Stimulated activated CD4-positive, alpha-beta T cell treated with anti-CD3 and anti-CD28 coated beads, TNF-alpha, amount 100 ng/mL, for 1 hour (primary cell): ENCODE measurements at places on chromosomes 2 and 18.

DNA sequence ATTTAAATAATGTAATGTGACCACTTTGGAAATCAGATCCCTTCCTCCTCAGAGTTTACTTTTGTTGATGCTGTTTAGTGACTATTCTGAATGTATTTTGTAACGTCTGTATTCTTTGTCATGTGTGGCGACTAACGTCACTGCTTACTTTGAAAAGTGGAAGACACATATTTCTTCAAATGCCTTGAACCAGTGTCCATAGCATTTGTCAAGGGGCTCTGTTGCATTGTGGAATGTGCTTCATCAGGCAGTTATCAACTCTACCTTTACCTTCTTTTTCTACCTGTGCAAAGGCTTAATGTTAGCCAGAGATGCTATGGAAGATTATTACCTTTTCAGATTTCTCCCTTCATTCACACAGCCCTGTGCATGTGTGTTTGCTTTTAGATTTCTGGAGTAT is 162.4 kb downstream of the ZNF407 start:
- no peak for DNase-seq

- no peak for DNase-seq
Measured at GRCh38 chr18:47149457-47150028, 757 bp downstream of the HDHD2 start.

DNA sequence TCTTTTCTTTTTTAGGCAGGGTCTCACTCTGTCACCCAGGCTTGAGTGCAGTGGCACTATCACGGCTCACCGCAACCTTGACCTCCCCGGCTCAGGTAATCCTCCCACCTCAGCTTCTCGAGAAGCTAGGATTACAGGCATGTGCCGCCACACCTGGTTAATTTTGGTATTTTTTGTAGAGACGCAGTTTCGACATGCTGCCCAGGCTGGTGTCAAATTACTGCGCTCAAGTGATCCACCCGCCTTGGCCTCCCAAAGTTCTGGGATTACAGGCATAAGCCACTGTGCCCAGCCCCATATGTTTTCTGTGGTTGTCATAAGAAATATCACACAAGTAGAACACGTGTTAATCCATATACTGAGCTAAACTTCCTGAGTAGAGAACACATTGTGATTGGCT is 14.6 kb downstream of the ENOSF1 start:
- no peak for DNase-seq

- no peak for DNase-seq
Measured at GRCh38 chr2:60385648-60386047, 167.8 kb downstream of the BCL11A start.

DNA sequence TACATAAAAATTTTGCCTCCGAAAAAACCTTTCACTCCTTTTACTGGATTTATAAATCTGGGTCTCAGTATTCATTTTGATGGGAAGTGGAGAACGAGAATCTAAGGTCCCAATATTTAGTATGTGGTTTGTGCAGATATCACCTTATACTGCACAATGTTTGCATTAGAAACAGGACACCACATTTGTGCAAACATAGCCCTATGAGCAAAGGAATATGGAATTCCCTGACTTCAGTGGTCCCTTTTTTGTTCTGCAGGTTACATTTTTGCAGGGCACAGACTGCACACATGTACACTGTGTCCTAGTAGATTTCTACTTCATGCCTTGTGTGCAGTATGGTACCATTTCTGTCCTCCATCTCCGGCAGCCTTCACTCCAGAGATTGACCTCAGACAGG is 130.0 kb downstream of the CDH19 start:
- no peak for DNase-seq

- DNase-seq: no peak
Measured at GRCh38 chr2:162242586-162243280, 512 bp downstream of the FAP start.

- DNase-seq: no peak
Measured at GRCh38 chr18:70181015-70181414, 24.5 kb downstream of the RTTN start.
